CD4-positive, CD25-positive, alpha-beta regulatory T cell (primary cell): ENCODE measurements at places on chromosomes 2 and 18. TPM values are rescaled to one million over a fixed set of nuclear protein-coding genes. Genes with fewer than 3 reads are reported as not detected.

- peak; percentile 27 for DNase-seq
These were observed 673 bp downstream of the PCBP1 start for GRCh38 chr2:70087702-70088597.

- DNase-seq = no peak
These were observed 52.3 kb downstream of the BAZ2B start for GRCh38 chr2:159564081-159564480.

DNA sequence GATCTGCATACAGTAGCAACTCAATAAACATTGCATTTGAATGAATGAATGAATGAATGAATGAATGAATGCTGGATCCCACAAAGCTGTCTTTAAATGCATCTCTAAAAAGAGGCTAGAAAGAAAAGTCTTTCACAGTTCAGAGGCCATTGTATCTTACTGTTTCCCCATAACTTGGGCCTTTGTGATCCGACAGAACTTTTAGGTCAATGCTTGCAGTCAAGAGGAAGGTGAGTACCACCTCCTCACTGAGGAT lies 119.9 kb upstream of the COPS8 start:
- DNase-seq = no peak

- peak; percentile 43 for DNase-seq
These were observed 47.0 kb downstream of the IWS1 start for GRCh38 chr2:127479219-127479825.

DNA sequence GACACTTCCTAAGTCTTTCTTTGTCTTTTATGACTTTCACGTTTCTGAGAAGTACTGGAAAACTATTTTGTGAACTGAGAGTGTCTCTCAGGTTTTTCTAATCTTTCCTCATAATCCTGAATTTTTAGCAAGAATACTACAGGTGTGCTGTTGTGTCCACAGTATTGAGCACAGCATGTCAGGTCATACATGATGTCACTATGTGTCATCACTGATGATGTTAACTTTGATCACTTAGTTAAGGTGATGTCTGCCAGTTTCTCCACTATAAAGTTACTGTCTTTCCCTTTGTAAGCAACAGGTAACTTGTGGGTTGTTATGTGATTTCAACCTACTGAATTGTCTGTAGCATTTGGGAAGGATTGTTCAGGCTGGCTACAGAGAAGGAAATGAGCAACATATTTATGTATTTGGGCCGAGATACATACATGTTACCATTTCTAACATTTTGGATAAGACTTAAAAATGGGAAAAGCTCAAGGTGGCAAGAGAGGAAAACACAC lies 11.1 kb downstream of the MATN3 start:
- no peak for DNase-seq

- DNase-seq = no peak
These were observed 372.5 kb downstream of the RNF144A start for GRCh38 chr2:7289697-7290096.

- DNase-seq = no peak
These were observed 59.1 kb downstream of the ZEB2 start for GRCh38 chr2:144460727-144461307.

GRCh38 chr2:172098287-172098649 lies 4.4 kb downstream of the DLX2 start:
- DNase-seq = no peak

- DNase-seq = no peak
These were observed 398.3 kb upstream of the HNRNPA3 start for GRCh38 chr2:176814274-176814673.

Gene REG3A
- not detected for total RNA-seq

Gene CCDC93
- 58.9 TPM for total RNA-seq

Gene ABHD3
- 57.1 TPM for total RNA-seq

Gene POTEC
- not detected for total RNA-seq
